ENCODE measurements at places on chromosomes 11 and 22.

- no peak for DNase-seq
Measured at GRCh38 chr11:120512739-120513435, 1.3 kb downstream of the GRIK4 start.

- no peak for DNase-seq
Measured at GRCh38 chr11:82680252-82680651, 53.4 kb downstream of the FAM181B start.

DNA sequence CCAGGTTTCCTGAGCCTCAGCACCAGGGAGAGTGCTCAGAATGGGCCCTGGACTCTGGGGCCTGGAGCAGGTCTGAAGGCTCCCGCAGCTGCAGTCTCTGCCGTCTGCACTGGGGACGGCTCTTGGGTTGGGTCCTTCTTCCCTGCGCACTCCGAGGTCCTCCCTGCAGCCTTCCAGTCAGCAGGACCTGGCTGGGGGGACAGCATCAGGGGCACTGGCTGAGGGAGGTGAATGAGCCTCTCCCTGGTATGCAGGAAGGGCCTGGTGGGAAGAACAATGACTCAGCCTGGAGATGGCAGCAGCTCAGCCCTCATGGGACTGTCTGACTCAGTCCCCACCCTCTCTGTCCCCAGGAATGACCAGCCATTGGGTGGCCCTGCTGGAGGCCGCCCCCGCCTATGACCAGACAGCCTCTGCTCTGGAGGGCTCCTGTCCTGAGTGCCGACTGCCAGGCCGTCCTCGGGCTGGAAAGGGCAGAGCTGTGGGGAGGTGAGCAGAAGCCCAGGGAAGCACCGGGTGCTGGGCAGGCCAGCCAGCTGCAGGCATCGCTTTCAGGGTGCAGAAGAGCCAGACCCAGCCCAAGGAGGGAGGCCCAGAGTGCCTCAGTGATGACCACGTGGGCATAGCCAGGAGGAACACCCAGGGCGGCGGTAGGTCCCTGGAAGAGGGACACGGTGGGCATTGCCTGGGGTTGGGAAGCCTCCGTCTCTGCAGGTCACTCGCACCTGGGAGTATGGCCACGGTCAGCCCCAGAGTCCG is 455.0 kb downstream of the BRD1 start:
- peak; percentile 37 for DNase-seq

- no peak for DNase-seq
Measured at GRCh38 chr11:62450543-62451240, 31.9 kb downstream of the SCGB1A1 start.

DNA sequence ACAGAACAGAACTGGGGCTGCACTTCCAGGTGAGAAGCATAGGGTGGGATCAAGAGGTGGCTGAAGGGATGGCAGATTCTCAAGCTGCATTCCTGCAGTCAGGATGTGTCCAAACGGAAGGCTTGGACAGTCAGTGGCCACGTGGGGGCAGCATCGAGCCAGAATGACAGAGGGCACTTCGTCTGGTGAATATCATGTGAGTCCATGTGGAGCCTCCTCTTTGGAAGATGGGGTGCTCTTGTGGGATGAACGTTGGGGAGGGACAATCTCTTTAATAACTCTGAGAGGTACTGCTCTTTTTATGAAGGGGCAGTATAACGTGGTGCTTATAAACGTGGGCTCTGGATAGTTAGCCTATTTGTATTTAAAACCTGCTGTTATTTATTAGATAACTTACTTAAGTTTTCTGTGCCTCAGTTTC is 154.9 kb upstream of the NAV2 start:
- DNase-seq, result peak; percentile 74

DNA sequence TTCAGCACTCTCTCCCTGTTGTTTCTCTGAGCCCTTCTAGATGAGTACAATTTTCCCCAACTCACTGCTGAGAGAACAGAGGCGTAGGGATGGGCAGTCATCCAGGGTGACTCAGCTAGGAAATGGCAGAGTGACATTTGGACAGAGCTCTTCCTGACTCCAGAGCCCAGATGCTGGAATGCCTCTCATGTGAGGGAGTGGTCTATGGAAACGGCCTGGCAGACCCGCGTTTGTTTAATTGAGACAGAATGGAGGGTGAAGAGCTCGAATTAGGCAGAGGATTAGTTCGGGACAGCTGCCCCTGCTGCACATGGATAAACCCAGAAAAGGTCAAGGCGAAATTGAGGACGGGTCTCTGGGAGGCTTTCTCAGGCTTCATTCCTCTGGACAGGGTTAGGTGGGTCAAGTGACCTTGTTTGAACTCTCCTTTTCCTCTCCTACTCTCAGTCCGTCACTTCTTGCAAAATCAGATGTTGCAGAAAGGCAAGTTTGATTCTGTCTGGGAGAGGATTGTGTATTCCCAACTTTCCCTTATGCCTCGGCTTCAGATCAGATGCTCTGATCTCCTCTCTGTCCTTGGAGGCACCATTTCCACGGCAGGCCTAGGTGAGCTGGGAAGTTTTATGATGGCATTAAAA is 7.6 kb upstream of the LMO2 start:
- DNase-seq, result peak; percentile 52

DNA sequence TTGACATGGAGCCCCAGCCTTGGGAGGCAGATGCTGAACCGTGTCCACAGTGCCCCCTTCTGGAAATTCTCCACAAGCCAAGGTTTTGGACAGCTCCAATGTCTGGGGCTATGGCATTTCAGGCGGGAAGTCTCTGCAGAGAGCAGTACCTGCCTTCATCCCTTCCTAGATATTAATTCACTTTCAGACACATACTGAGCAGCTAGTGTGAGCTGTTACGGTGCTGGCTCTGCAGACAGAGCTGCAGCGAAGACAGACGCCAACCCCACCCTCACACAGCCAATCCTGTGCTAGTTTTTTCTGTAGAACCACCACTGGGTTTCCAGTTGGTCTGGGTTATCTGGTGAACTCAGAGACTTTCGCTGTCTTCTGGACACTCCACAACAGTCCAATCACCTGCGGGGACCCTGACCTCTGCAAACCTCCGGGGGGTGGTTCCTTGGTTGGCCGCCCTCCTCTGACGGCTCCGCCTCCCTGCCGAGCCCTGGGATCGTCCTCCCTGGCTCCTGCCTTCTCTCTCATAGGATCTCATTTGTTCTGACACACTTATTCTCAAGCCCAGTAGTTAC is 9.1 kb downstream of the LMF2 start:
- DNase-seq, result peak; percentile 77

GRCh38 chr11:117818041-117818873 is 6.3 kb downstream of the FXYD2 start:
- DNase-seq, result peak; percentile 93

Measured in kidney tubule cell (primary cell).